ENCODE measurements at places on chromosomes 6 and 20. TPM values are rescaled to one million over a fixed set of nuclear protein-coding genes. Genes with fewer than 3 reads are reported as not detected.

DNA sequence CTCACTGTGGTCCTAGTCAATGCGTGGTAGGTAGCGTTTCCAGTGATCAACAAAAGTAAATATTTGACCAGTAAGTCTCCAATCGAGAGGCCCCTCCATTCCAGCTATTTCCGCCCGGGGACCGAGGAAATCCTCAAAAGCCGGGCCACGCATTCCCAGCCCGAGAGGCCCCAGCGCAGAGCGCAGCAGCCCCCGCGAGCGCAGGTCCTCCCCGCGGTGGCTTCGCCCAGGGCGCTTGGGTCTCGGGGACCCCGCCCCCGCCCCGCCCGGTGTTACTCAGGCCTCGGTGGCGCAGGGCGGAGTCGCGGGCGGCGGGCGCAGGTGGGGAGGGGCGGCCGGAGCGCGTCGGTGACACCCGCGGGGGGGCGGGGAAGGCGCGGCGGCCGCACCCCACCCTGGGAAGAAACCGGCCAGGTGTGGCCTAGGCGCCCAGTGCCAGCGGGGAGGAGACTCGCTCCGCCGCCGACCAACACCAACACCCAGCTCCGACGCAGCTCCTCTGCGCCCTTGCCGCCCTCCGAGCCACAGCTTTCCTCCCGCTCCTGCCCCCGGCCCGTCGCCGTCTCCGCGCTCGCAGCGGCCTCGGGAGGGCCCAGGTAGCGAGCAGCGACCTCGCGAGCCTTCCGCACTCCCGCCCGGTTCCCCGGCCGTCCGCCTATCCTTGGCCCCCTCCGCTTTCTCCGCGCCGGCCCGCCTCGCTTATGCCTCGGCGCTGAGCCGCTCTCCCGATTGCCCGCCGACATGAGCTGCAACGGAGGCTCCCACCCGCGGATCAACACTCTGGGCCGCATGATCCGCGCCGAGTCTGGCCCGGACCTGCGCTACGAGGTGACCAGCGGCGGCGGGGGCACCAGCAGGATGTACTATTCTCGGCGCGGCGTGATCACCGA lies at the start of gene DSP:
TSS of gene DSP (plus strand) at position 497 of the 890 bp plus-strand sequence. CDS start at position 742, 245 bp downstream.
- peak within 1 kb of the TSS; percentile 69 for H3K4me3 ChIP-seq
- no peaks in the 10 kb centered on the region for H3K36me3 ChIP-seq
- H3K27me3 ChIP-seq = peaks cover 58% of the 10 kb centered on the region
- no peak within 1 kb of the TSS for H3K27ac ChIP-seq

GRCh38 chr20:4574356-4574690 lies 147.4 kb upstream of the PRND start:
- H3K4me3 ChIP-seq = no peak overlapping the region
- no peaks in the 10 kb centered on the region for H3K4me1 ChIP-seq
- peaks cover 40% of the 10 kb centered on the region for H3K27me3 ChIP-seq
- H3K36me3 ChIP-seq = no peaks in the 10 kb centered on the region

- H3K27me3 ChIP-seq = peaks cover 2% of the 10 kb centered on the region
- DNase-seq = no peak
- no peaks in the 10 kb centered on the region for H3K4me1 ChIP-seq
Measured at GRCh38 chr20:38222923-38223742, 37.4 kb downstream of the KIAA1755 start.

DNA sequence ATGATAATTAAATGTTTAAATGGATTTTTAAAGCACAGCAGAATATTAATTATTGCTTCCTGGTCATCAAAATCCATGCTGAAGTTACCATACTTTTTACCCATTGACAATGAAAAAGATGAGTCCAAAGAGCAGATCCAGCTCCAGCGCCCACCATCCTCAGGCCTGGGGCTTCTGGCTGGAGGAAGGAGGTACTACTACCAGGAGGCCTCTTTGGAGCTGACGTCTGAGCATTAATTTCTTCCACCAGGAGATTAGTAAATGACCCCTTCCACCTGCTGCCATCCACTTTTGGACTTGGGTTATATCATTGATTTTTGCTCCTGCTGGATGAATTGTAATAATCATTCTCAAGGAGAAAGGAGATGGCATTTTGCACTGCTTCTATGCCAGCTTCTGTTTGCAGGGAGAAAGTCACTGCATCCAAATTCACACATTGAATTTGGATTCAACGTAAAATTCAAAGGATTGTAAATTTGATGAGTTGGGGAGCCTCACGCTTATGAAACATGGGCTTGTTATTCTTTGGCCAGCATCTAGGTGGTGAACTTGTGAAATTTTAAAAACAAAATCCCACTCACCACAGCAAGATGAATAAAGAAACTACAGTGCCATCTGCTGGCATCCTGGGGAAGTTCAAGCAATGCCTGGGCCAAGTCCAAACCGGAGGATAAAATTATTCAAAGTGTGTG lies 121.8 kb downstream of the SASH1 start:
- H3K36me3 ChIP-seq = no peaks in the 10 kb centered on the region
- no peak overlapping the region for H3K4me3 ChIP-seq

GRCh38 chr20:31593221-31594001 lies 11.7 kb upstream of the ID1 start:
- H3K4me3 ChIP-seq = no peak overlapping the region
- H3K36me3 ChIP-seq = no peaks in the 10 kb centered on the region
- DNase-seq = peak; percentile 83

DNA sequence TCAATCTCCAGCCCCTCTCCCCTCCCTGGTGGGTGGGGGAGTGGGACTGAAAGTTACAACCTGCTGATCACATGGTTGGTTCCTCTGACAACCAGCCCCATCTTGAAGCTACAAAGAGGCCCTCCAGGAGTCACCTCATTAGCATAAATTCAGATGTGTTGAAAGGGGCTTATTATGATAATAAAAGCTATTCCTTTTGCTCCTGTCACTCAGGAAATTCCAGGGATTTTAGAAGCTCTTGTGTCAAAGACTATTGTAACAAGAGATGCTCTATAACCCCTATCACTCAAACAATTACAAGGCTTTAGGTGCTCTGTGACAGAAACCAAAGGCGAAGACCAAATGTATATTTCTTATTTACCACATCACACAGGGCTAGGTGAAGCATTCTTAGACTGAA lies 30.1 kb upstream of the MBOAT1 start:
- H3K4me1 ChIP-seq = peaks cover 4% of the 10 kb centered on the region
- H3K27ac ChIP-seq = no peak overlapping the region
- no peaks in the 10 kb centered on the region for H3K27me3 ChIP-seq

The NEURL2 gene
- total RNA-seq = 1.9 TPM

The TFAP2B gene
- total RNA-seq = not detected

The HS3ST5 gene
- not detected for total RNA-seq

The PRL gene
- total RNA-seq = not detected

The SRMS gene
- not detected for total RNA-seq

The ENPP1 gene
- total RNA-seq = 0.23 TPM
